ENCODE measurements at places on chromosomes 5 and 9. TPM values are rescaled to one million over a fixed set of nuclear protein-coding genes. Genes with fewer than 3 reads are reported as not detected.

The BAAT gene
- total RNA-seq, result not detected

The ZNF462 gene
- total RNA-seq, result 51.1 TPM

GRCh38 chr5:1011226-1011631 lies 2.6 kb downstream of the NKD2 start:
- DNase-seq, result no peak

- DNase-seq, result no peak
Measured at GRCh38 chr5:36755920-36756488, 120.6 kb upstream of the NIPBL start.

GRCh38 chr5:170108266-170108785 lies 2.6 kb downstream of the FOXI1 start:
- no peak for DNase-seq

DNA sequence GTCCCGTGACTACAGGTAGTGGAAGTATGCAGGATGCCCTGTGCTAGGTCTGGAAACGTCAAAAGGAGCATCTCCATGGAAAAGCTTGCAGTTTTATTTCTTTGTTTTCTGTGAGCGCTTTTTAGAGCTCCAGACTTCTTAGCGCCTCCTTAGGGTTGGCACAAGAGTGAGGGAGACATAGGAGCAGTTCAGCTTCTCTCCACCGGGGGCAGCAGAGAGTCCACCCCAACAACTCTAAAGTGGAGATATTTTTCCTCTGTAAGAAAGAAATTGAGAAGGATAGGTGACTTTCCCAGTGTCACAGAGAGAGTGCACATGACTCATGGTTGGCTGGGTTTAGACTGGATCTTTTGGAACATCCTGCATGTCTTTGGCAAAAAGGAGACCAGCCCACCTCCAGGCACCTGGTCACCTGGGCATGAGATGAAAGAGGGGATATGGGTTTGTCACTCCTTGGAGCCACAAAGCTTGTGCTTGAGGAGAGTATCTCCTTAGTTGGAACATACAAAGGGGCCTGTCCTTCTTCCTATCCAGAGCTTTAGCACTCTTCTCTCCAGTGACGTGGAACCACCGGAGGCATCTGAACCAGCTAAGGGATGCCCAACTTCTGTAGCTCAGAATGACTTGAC lies 637.7 kb downstream of the SEMA5A start:
- no peak for DNase-seq

The SH3TC2 gene
- total RNA-seq, result 59.1 TPM

DNA sequence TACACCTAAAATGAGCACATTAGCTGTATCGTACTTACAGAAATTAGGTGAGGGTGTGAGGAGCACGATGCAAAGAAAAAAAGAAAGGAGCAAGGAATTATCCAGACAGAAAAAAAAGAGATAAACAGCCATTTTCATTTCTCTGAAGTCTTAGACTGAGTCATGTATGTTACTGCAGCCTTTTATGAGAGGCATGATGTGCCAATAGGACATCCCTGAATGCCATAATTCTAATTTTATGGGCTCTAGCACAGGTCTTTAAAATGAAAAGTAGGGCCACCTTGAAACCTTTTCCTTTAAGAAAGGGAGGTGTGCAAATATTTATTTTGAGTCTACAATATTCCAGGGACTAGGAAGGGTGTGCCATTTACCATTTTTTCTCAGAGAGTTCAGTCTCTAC lies 74.1 kb upstream of the PTPRD start:
- no peak for DNase-seq

The SEC61B gene
- total RNA-seq, result 86.3 TPM

The MAMDC4 gene
- total RNA-seq, result 3.0 TPM

GRCh38 chr9:36897019-36897418 lies 137.0 kb downstream of the PAX5 start:
- no peak for DNase-seq

GRCh38 chr9:127537014-127537413 lies 75.1 kb upstream of the STXBP1 start:
- no peak for DNase-seq
